ENCODE measurements at places on chromosomes 6 and 20.

- H3K4me3 ChIP-seq = no peak overlapping the region
- no peak overlapping the region for H3K27ac ChIP-seq
- no peak for DNase-seq
- no peaks in the 10 kb centered on the region for H3K4me1 ChIP-seq
- no peaks in the 10 kb centered on the region for H3K36me3 ChIP-seq
Observed at GRCh38 chr20:53048387-53048786, 76.2 kb downstream of the TSHZ2 start.

DNA sequence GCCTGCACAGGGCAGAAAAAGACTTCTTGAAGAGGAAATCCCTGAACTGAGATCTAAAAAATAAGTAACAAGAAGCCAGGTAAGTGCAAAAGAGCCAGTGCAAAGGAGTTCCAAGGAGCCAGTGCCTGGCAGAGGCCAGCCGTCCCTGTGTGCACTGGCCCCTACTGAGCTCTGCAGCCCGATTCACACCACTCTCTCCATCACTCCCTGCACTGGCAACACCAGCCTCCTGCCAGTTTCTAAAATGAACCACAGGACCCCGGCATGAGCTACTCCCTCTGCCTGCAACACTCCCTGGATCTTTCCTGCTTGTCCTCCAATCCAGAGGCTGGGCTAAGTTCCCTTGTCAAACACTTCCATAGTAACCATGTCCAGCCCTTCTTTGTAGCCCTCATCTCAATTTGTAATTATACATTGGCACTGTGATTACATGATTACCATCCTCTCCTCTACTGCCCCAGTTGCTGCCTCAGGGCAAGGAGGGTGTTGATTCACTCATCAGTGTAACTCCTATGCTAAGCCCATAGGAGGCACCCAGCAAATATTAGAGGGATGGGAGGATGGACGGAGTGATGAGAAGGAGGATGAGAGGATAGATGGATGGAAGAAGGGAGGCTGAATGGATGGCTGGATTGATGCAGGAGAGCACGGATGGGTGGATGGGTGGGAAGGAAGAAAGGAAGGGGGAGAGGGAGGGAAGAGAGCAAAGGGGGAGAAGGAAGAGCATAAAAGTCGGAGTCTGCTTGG lies 49.3 kb downstream of the SIRPA start:
- H3K27me3 ChIP-seq = peaks cover 57% of the 10 kb centered on the region
- no peaks in the 10 kb centered on the region for H3K4me1 ChIP-seq
- H3K4me3 ChIP-seq = no peak overlapping the region
- no peaks in the 10 kb centered on the region for H3K36me3 ChIP-seq

GRCh38 chr6:3001773-3002293 lies 2.1 kb downstream of the NQO2 start:
- H3K27me3 ChIP-seq = no peaks in the 10 kb centered on the region
- no peak overlapping the region for H3K4me3 ChIP-seq
- H3K27ac ChIP-seq = no peak overlapping the region
- DNase-seq = no peak

- no peak overlapping the region for H3K27ac ChIP-seq
- no peaks in the 10 kb centered on the region for H3K27me3 ChIP-seq
- H3K36me3 ChIP-seq = no peaks in the 10 kb centered on the region
Observed at GRCh38 chr6:168052291-168052891, 26.6 kb downstream of the FRMD1 start.

DNA sequence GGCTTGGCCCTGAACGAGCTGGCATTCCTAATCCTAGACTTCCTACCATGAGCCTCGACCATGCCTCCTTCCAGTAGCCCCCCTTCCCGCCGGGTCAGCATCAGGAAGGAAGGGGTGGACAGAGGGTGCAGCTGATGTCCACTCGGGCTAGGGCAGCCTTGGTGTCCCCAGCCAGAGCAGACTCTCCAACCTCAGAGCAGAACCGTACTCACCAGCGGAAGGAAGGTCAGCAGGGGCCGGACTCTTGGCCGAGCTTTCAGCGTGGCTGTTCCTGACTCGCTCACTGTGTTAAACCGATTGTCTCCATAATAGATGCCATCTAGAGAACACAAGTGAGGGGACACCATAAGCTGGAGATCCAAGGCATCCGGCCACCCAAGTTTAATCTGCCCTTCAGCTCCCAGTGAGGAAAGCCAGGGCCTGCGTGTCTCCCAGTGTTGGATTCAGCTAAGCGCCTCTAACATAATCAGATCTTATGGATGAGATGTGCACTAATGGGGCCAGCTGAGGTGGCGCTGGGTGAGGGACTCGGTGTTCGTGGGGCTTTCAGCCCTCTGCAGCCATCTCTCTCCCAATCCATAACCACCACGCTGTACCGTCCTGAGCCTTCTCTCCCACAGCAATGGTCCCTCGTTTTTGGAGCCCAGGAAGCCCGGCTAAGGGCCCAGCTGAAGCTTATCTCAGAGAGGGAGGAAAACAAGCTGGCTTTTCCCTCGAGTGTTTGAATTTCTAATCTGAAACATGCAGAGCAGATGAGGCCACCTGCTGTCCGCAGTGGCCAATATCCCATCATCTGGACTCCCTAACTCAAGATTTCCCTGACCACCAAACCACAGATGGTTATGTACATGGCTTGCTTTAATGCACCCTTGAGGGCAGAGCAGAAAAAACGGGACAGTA lies 13.7 kb downstream of the C6orf132 start:
- no peaks in the 10 kb centered on the region for H3K4me1 ChIP-seq
- H3K36me3 ChIP-seq = no peaks in the 10 kb centered on the region
- H3K27ac ChIP-seq = no peak overlapping the region
- no peaks in the 10 kb centered on the region for H3K27me3 ChIP-seq
